ENCODE measurements at places on chromosomes 3 and 15. TPM values are rescaled to one million over a fixed set of nuclear protein-coding genes. Genes with fewer than 3 reads are reported as not detected.
A peak's percentile ranks its signal among the peaks of the same experiment; 100 is the strongest.

- ATAC-seq: peak; percentile 15
These were observed 54.5 kb downstream of the MRPS25 start for GRCh38 chr3:15010664-15011063.

GRCh38 chr3:5948084-5948483, 760.6 kb downstream of the EDEM1 start:
- no peak for ATAC-seq

ZKSCAN7 gene
- 0.76 TPM for total RNA-seq

CCDC54 gene
- not detected for total RNA-seq

- ATAC-seq: peak; percentile 50
These were observed 66.4 kb downstream of the TCF12 start for GRCh38 chr15:56984681-56985481.

- no peak for ATAC-seq
These were observed 81.3 kb downstream of the ABI3BP start for GRCh38 chr3:100911956-100912355.

DNA sequence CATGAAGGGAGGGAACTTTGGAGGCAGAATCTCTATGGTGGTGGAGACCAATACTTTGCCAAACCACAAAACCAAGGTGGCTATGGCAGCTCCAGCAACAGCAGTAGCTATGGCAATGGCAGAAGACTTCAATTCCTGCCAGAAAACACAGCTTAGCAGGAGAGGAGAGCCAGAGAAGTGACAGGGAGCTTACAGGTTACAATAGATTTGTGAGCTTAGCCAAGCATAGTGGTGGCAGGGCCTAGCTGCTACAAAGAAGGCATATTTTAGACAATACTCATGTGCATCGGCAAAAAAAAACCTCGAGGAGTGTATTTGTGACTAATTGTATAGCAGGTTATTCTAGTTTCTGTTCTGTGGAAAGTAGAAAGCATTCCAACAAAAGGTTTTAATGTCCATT, 6.4 kb upstream of the CSTA start:
- peak; percentile 85 for ATAC-seq

ANKUB1 gene
- total RNA-seq: not detected

WDR53 gene
- 13.7 TPM for total RNA-seq

SYNPR gene
- total RNA-seq: not detected

DNA sequence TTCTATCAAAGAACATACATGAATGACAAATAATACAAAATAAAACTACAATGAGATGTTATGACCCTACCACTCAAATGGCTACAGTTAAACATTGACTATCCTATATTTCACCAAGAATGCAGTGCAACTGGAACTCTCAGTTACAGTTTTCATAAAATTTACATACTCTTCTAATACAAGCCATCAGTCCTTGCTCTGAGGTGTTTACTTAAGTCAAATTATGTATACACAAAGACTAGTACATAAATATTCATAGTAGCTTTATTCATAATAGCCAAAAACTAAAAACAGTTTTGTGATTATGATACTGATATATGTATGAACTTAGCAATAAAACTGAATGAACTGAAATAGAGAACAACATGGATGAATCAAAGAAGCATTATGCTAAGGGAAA, 19.2 kb downstream of the MLF1 start:
- ATAC-seq: no peak

DNA sequence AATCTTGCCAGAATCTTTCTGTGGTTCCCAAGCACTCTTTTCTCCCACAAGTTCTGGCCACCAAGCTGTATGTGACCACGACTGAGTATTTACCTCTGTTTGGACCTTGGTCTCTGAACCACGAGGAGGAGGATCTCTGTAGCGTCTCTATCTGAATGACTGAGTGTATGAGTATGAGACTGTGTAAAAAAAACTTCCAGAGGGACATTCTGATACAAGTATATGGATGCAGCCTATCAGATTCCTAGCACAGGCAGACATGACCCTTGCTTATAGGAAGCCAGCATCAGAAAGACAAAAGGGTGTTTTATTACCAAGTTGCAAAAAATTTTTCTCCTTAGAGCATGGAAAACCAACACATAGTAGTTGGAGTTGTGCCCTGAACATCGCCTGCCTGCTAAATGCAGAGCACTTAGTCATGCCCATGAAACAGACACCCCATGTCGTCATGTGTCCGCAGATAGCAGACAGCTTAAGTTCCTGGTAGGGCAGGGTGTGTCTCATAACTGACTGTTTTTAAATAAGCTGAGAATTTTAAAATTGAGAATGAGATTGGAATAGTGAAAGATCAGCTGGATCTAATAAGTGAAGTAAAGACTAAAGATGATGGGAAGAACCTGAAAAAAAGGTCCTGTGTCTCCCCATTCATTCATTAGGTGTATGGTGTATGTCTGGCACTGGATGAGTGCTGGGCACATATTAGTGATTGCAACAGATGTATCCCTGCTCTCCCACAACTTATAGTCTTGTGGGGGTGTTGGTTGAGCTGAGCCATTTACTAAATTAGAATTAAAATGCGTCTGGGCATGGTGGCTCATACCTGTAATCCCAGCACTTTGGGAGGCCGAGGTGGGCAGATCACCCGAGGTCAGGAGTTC, 30.9 kb downstream of the DAG1 start:
- ATAC-seq: peak; percentile 94

- peak; percentile 87 for ATAC-seq
These were observed 31.9 kb downstream of the TRAK1 start for GRCh38 chr3:42123012-42123581.

- no peak for ATAC-seq
These were observed 36.2 kb downstream of the SLC6A11 start for GRCh38 chr3:10852066-10852808.

SLC28A2 gene
- total RNA-seq: not detected

DNA sequence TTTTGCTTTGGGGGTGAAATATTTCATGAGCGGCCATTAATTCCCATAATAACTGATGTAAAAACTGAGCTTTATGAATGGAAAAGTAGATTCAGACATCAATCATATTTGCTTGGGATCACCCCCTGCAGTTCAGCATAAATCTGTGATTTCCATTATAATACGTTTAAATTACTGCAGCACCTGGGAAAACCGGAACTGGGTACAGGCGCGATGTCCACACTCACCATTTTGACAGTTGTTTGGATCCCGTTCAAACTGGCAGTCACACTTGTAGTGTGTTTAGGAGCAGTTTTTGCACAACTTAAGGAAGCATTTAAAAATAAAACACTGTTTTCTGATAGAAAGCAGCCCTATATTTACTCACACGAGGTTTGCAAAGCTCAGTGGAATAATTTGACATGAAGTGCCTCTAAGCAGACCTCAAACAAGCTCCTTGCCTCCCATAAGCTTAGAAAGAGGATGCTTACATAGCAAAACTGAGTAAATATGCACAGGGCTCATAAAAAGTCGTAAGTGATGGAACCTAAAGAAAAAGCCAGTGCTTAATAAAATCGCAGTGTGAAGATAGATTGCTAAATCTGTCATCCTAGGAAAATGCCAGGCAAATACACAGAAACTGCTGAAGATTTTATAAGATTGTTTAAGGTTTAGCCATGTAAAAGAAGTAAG, 377.6 kb downstream of the PTPRG start:
- no peak for ATAC-seq

C3orf33 gene
- total RNA-seq: 0.84 TPM

DNA sequence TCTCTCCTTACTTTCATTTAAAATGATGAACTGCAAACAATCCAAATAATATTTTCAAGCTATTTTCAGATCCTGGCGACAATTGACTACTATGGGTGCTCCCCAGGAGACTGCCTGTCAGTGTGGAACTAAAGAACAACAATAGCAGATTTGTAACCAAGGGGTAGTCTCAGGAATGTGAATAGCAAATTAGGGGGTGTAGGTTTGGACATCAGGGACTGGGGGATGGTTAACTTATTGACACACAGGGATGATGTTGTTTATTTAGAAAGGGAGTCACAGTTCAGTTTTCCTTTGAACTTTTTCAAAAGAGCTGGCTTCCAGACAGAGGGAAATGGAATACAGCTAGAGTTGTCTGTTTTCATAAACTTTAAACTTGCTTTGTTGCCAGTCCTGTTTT, 229.8 kb downstream of the LRTM1 start:
- no peak for ATAC-seq

- no peak for ATAC-seq
These were observed 307.3 kb upstream of the PLSCR5 start for GRCh38 chr3:146912241-146913015.

- no peak for ATAC-seq
These were observed 45.5 kb upstream of the SUCLG2 start for GRCh38 chr3:67699882-67700281.

GABRR3 gene
- total RNA-seq: not detected

FSTL1 gene
- 15.8 TPM for total RNA-seq
